ENCODE measurements at places on chromosomes 7 and 10. TPM values are rescaled to one million over a fixed set of nuclear protein-coding genes. Genes with fewer than 3 reads are reported as not detected.
A peak's percentile ranks its signal among the peaks of the same experiment; 100 is the strongest.

Gene FANK1
- 24.7 TPM for total RNA-seq

Gene GRB10
- total RNA-seq: 55.8 TPM

Gene FGFBP3
- total RNA-seq: 0.68 TPM

Gene DLG5
- total RNA-seq: 81.7 TPM

Gene AIFM2
- total RNA-seq: 40.3 TPM

Gene CHAT
- not detected for total RNA-seq

- no peaks in the 10 kb centered on the region for H3K4me1 ChIP-seq
- H3K36me3 ChIP-seq: no peaks in the 10 kb centered on the region
- H3K27ac ChIP-seq: no peak overlapping the region
- H3K4me3 ChIP-seq: no peak overlapping the region
Observed at GRCh38 chr10:128540781-128541761, 414.8 kb upstream of the MKI67 start.

- no peaks in the 10 kb centered on the region for H3K4me1 ChIP-seq
- no peaks in the 10 kb centered on the region for H3K36me3 ChIP-seq
- no peak overlapping the region for H3K27ac ChIP-seq
- no peak overlapping the region for H3K4me3 ChIP-seq
- no peak for DNase-seq
- H3K27me3 ChIP-seq: peaks cover 40% of the 10 kb centered on the region
Observed at GRCh38 chr7:42315631-42316030, 78.6 kb upstream of the GLI3 start.

DNA sequence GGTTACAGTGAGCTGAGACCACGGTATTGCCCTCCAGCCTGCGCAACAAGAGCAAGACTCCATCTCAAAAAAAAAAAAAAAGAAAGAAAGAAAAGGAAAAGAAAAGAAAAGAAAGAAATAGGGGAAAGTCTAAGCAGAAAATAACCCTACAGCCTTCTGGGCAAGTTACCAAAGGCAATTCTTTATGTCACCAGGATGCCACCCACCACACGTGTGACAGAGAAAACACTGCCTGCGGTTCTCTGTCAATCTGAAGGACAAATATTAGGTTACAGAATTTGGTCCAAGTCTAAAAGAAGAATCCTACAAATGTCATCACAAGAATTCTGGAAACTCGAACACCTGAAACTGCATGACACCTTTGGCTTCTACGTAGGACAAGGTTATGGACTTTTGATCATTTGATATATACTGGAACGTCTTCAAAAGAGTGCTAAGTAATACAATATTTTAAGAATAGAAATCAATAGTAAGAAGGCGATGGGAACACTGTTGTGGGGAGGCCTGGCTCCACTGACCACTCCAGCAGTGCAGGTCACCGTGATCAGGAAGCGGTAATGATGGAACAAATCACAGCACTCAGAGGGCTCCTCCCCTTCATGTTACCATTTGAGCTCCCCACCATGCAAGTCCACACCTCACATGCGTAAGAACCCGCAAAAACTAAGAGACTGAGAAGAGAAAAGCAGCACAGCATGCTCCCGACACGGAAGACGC is 75.8 kb downstream of the MAD1L1 start:
- H3K27ac ChIP-seq: no peak overlapping the region
- no peaks in the 10 kb centered on the region for H3K4me1 ChIP-seq
- no peaks in the 10 kb centered on the region for H3K27me3 ChIP-seq
- no peaks in the 10 kb centered on the region for H3K36me3 ChIP-seq
- H3K4me3 ChIP-seq: no peak overlapping the region

DNA sequence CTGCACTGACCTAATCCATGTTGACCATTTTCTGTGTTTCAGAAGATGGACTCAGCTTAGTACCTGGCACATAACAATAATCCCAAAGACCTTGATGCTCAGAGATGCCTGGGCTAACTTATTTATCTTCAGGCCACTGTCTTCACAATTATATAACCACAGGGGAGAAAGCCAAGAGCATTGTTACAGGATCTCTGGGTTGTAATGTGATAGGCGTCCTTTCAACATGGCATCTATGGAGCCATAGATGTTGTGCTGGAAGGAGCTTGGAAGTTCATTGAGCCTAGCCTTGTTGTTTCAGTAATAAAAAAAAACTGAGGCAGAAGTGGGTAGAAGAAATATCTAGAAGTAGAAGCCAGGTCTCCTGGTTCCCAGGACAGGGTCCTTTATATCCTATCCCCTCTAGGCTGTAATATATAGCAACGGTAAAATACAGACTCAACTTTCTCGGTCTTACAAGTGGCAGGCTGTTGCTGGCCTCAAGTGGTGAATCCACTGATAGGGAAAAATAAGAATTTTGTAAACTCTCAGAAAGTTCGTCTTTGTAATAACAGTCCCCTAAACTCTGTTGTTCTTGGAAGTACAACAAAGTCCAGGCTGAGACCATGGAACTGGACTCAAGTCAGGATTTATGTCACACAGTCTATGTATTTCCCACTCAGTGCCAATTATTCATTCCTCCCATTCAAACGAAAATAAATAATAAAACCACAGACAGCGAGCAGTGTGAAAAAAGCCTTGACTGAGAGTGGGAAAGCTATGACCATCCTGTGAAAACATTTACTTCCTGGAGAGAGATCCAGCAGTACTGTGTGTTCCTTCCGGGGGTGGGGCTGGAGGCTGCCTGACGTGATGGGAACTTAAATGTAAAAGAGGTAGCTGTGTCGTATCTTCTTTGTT is 277.6 kb downstream of the REEP3 start:
- no peak overlapping the region for H3K27ac ChIP-seq
- no peaks in the 10 kb centered on the region for H3K4me1 ChIP-seq
- no peak for DNase-seq
- no peaks in the 10 kb centered on the region for H3K27me3 ChIP-seq

DNA sequence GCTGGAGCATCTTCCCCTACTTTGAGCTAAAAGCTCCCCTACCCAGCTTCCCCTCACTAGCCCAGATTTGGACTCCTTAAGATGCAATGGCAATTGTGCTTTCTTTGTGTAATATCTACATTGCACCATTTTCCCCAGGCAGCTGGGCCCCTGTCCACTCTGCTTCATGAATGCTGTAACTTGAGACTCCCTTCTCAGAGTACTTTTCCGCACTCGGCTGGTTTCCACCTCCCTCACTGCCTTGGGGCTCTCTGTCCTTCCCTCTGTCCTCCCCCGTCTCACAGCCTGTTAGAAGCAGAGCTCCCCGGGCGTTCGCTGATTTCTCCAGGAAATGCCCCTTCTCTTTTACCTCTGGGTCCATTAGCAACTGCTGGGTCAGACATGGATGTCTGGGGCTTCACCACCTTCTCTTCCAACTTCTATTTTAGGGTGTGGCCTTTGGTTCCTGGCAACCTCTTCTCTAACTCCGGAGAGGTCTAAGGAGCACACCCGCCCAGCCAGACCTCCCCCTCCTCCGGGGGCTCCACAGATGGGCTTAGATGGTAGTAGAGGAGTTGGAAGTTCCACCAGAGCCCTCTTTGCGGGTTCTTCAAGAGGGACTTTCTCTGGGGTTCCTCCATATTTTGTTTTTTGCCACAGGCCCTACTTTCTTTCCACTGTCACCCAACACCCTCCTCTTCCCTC is 2.9 kb upstream of the TMEM72 start:
- no peak overlapping the region for H3K4me3 ChIP-seq
- H3K4me1 ChIP-seq: no peaks in the 10 kb centered on the region
- peaks cover 78% of the 10 kb centered on the region for H3K27me3 ChIP-seq
- H3K36me3 ChIP-seq: no peaks in the 10 kb centered on the region
- DNase-seq: no peak
- H3K27ac ChIP-seq: no peak overlapping the region

DNA sequence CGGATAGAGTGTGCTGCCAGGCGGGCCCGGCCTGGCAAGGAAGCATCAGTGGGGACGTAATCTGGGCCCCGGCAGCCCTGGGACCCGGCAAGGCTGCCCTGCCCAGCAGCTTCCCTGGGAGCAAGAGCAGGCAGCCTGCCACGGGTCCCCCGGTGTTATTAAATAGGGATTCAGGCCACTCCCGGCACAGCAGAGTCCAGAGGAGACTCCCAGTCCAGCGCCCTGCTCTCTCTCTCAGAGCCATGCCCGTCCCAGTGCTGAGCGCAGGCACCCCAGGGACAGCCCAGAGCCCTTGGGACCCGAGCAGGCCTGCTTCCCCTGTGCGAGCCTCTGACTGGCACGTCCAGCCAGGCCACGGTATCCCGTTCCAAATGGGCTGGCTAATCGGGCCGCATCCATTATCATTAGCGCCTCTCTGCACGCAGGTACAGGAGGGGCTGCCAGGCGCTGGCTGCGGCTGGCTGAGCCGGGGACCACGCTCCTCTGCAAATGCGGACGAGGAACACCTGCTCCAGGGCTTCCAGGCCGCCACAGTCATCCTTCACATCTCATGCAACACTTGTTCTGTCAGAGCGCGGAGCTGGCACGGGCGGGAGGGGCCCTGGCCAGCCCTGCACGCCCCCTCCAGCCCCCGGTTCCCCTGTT is 344.2 kb upstream of the MKI67 start:
- no peak overlapping the region for H3K4me3 ChIP-seq
- H3K36me3 ChIP-seq: no peaks in the 10 kb centered on the region
- H3K27me3 ChIP-seq: peaks cover 13% of the 10 kb centered on the region
- H3K27ac ChIP-seq: no peak overlapping the region

DNA sequence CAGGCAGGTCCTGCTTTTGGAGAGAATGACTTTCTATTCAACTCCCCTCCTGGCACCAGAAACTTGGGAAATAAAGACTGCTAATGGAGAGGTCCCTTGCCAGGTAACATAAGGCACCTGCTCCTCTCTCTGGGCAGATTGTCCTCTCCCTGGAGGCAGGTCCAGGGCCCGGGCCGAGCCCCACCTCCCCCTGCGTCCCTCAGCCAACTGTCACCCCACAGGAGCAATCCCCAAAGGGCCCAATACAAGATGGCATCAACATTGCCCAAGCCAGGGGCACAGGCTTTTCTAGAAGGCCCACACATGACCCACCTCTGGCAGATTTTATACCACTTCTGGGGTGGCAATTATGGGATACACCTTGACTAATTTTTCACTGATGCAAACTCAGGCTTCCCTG is 145.2 kb downstream of the HERPUD2 start:
- peaks cover 49% of the 10 kb centered on the region for H3K27me3 ChIP-seq
- H3K4me1 ChIP-seq: no peaks in the 10 kb centered on the region
- no peak for DNase-seq
- no peak overlapping the region for H3K4me3 ChIP-seq
- H3K36me3 ChIP-seq: no peaks in the 10 kb centered on the region
- H3K27ac ChIP-seq: no peak overlapping the region

DNA sequence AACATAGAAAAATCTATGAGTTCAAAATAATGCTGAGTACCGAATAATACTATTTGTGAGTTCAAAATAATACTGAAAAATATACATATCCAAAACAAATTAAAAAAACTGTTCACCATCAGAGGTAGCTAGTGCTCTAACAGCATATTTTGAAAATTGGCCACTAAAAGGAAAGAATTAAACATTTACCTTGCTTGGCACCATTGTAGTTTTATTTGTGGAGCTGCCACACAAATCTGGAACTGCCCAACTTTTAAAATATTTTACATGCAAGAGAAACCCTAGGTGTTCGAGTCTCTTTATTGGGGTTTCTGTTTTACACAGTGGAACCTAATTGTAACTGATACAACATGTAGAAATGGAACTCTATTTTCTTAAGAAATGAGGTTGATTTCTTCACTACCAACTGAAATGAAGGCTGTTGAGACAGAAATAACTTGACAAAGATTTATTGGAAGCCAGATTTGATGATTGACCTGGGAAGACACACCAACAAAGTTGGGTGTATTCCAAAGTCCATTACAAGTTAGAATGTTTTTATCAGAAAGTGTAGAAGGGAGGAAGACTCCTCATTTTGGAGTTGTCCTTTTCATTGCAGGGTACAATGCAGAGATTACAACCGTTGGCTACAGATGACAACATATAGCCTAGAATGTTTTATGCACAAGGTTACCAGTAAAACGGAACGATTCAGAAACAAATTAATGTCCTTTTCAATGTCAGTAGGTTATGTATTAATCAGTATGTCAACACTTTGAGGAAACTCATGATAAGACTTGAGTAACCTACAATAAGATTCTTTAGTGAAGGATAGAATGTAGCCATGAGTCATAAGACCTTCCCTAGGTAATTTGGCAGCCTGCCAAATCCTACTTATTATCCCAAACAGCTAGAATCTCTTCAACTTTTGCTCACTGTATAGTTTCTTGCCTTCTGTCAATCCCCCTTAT is 73.8 kb upstream of the PAPSS2 start:
- H3K27ac ChIP-seq: peak overlapping the region; percentile 26
- H3K4me1 ChIP-seq: peaks cover 18% of the 10 kb centered on the region
- peak; percentile 90 for DNase-seq
- no peaks in the 10 kb centered on the region for H3K27me3 ChIP-seq
- H3K36me3 ChIP-seq: no peaks in the 10 kb centered on the region

DNA sequence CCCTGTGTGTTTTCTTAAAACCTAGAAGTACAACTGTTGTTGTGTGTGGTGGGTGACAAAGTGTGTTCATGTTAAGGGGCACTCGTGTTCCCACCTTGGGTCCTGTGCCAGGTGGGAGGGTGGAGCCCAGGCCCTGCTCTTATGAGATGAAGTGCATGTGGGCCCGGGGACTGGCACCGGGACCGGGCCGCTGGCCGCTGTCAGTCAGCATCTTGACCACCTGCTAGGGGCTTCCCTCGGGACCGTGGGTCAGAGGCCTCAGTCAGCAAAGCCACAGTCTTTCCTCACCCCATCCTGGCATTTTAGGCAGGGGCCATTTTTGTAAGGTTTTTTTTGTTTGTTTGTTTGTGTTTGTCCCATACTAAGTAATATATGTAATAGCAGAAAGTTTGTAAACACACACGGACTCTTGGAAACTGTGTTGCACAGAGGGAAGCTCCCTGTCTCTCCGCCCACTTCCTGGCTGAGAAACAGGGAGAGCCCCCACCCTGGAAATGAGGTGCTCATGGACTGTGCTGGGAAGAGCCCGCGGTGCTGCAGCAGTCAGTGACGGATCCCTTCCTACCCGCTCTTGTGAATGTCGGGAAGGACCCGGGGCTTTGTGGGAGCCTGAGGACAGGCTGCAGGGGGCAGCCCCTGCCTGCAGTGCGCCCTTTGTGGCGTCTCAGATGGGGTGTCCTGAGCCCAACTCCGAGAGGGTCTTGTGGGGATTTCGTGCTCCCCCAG is 13.4 kb downstream of the AGAP3 start:
- no peak for DNase-seq
- no peak overlapping the region for H3K27ac ChIP-seq
- H3K4me1 ChIP-seq: no peaks in the 10 kb centered on the region
- H3K36me3 ChIP-seq: 0 out of 2 replicates have a peak, but pooled peaks cover 5% of the 10 kb centered on the region

DNA sequence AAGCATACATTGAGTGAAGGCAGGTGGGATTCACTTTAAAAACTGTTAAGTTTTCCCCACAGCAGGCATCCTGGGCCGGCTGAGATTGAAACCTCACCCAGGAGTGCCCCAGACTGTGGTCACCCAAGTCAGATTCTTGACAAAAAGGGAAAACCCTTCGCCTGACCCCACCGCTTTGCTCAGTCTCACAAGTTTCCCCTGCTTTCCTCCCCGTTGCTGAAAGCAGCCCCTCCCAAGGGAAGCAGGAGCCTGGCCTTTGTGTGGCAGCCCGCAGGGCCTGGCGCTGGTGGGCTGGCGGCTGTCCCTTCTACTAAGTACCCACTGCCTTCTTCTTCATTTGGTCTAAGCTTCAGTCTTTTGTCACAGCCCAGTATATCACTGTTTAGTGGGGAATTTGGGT is 16.0 kb downstream of the RNF32 start:
- H3K4me3 ChIP-seq: no peak overlapping the region
- no peaks in the 10 kb centered on the region for H3K27me3 ChIP-seq
- H3K36me3 ChIP-seq: no peaks in the 10 kb centered on the region
- H3K4me1 ChIP-seq: no peaks in the 10 kb centered on the region
- H3K27ac ChIP-seq: no peak overlapping the region
